ENCODE measurements at places on chromosomes 7 and 10.

GRCh38 chr10:12822126-12822892 lies 179.2 kb downstream of the CCDC3 start:
- no peak for DNase-seq

GRCh38 chr10:1121271-1121970 lies 65.2 kb downstream of the WDR37 start:
- no peak for DNase-seq

GRCh38 chr7:132336797-132337196 lies 239.5 kb downstream of the PLXNA4 start:
- no peak for DNase-seq

DNA sequence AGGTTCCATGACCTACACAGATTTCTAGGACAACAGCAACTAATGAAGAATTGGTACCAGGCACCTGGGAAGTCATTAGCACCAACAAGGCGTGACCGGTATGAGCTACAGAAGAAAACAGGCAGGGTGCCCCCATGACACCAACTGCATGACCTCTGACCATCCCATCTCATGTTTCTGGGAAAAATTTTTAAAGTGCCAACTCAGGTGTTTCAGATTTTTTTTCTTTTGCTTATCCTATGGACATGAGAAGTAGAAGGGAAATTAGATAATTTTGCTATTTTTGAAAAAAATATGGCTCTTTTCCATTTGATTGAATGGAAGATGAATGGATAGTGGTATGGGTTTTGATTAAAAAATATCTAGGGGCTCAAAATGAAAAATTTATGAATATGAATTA lies 154.8 kb downstream of the NRCAM start:
- DNase-seq: no peak

- no peak for DNase-seq
Measured at GRCh38 chr7:150739033-150739432, 1.8 kb downstream of the GIMAP5 start.

GRCh38 chr10:106793617-106794016 lies 370.9 kb downstream of the SORCS1 start:
- no peak for DNase-seq

DNA sequence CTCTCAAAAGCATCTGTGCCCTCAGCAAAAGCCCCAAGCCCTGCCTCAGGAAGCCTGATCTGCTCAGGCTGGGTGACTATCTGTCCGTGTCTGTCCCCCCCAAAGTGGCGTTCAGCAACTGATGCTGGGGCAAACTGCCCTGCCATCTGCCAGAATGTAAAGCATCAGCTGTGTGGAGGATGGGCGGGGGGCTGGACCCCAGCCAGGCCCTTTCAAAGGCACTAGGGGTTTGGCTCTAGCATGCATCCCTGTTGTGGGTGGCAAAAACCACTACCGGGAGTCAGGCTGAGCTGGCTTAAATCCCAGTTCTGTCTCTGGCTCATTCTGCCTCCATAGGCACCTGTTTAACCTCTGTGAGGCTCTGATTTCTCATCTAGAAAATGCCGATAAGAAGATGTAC lies 35.5 kb downstream of the GPRIN2 start:
- no peak for DNase-seq

DNA sequence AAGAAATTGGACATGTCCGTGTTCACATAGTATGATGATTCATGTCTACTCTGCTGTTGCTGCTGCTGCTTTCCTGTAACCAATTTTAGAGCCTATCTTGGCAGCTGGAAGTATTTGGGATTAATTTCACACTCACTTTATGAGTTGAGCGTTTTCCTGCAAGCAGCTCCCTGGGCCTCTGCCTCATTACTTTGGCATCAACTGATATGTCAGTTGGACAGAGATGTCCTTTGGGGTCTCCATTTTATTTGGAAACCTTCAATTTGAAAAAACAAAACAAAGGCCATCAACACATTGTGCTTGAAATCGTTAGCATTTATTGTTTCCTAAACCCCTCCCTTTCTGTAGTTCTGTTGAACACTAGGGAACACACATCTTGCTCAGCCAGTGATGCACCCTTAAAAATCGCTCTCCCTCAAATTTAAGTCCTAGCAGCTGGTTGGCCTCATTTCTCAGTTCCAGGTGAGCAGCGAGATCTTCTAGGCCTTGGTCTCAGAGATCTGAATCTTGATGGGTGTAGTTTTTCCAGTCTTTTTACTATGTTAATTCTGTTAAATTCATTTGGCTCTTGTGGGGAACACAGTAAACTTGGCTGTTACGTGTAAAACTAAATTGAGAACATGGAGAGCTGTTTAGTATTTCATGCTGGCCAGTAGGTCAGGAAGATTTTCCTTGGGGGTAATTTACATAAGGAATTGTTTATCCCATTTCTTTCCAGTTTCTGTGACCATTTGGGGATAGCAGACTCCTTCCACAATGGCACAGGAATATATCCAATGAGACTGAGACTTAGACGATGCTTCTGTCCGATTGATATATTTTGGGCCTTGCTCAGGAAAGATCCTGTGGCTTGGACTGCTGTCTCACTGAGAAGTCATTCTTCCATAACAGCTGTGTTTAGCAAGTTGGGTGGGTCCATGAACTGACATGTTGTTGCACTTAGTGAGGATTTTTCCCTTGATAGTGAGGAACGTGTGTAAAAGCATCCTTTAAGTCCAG lies 371.6 kb downstream of the BBS9 start:
- DNase-seq: no peak

DNA sequence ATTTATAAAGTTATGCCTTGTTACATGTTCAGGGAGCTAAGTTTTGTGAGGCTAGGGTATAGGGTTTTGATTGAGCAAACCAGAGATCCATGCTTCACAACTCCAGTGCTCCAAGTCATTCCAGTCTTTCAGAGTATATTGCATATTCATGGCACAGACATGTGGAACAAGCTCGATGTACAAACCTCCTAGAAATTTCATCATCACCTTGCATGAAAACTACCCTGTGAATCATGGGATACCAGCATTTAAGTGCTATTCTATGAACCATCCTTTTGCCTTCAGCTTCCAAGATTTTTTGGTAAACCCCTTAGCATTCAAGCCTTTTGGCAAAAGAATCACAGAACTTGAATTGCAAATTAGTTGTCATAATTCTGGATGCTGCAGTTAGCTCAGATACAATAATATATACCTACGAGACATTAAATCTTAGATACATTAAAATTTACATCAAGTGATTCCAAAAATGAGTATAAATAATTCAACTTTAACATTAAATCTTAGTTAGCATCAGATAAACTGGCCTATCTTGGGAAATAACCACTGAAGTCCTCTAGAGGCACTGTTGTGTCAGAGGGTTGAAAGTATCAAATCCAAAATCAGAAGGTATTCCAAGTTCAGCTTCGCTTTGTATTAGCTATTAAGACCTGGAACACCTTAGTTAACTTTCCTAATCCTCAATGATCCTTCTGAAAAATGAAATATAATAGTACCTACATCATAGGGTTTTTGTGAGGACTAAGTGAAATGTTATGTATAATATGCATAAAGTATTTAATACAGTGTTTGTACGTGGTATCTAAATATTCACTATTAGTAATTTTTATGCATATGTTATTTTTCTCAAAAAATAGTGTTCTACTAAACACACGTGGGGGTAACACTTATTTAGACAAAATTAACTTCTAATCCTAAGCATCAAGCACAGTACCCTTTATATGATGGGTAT lies 55.5 kb upstream of the CABCOCO1 start:
- no peak for DNase-seq

DNA sequence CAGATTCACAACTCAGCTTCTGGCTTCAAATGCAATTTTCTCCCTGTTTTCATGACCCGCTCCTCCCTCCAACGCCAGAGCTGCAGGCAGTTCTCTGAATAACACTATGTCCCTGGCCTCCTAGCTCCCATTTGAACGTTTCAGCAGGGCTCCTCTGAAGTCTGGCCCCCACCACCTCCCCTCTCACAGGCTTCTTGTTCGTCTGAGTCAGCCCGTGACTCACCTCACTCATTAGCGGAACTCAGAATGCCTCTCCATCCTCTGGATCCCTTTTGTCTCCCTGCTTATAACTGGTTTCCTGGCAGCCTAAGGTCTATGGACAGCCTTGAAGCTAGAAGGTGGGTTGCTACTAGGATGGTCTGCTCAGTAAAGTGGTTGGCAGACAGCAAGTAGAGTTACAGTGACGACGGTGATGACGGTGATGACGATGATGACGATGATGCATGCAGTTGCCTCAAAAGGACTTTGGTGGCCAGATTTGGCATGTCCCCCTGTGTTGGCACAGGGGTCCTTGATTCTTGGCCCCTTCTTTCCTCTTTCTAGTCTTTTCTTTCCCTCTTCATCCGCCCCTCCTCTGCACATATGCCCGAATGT lies 83.3 kb upstream of the MKLN1 start:
- no peak for DNase-seq

DNA sequence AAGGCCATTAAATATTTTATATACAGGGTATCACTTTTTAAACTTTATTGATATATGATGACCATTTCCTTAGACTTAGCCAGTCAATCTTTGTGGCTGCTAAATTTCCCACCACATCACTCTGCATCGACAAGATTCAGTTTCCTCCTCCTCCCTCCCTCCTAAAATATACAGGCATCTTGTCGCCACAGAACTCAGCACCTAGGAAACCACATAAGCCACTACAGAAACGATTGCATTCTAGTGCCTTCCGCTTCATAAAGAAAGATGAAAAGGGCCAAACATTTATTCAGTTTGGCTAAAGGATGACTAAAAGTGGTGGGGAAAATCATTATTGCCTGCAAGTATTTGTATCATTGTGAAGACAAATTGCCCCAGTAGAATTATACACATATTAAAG lies 30.7 kb downstream of the ERCC6 start:
- DNase-seq: no peak

DNA sequence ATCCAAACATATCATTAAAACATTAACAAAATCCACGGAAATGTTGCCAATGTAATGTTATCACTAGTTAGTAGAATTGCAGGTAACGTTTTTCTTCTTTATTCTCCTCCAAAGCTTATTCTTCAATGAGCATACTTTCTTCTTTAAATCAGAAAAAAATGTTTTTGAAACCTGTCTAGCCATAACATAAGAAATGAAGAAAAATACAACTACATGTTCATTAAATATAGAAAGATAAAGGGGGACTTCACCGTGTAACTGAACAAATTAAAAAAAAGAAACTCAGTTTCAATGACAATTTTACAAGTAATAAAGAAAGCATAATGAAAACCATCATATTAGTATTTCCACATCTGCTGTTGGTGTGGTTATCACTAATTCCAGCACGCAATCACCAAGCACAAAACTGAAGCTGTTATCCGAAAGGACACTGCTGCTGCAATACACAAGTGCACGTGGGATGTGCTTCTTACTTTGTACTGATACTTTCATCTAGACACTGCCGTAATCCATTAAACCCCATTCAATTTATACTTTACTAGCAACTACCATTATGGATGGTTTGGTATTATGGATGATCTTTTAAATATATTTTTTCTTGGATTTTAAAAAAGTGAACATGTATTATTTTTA lies 9.6 kb downstream of the ESYT2 start:
- DNase-seq: no peak

GRCh38 chr7:72023926-72024325 lies 388.2 kb downstream of the CALN1 start:
- no peak for DNase-seq

DNA sequence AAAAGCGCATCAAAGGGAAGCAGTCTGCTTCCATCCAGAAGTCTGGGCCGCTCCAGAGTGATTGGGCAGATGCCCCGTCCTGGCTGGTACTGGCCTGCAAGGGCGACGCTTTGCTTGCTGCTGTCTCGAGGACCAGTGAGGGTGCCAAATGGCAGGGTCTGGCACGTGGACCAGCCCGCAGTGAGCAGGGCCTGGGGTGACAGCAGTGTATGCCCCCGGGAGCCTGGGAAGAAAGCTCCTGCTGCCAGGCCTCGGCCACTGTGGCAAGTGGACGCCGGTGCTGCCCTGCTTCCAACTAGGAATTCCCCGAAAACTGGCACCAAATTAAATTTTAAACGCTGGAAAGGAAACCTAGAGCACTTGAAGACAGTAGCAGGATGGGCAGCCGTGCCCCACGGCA lies 357.0 kb upstream of the MKI67 start:
- DNase-seq: no peak

GRCh38 chr10:70090951-70091350 lies 38.3 kb downstream of the MACROH2A2 start:
- DNase-seq: no peak

DNA sequence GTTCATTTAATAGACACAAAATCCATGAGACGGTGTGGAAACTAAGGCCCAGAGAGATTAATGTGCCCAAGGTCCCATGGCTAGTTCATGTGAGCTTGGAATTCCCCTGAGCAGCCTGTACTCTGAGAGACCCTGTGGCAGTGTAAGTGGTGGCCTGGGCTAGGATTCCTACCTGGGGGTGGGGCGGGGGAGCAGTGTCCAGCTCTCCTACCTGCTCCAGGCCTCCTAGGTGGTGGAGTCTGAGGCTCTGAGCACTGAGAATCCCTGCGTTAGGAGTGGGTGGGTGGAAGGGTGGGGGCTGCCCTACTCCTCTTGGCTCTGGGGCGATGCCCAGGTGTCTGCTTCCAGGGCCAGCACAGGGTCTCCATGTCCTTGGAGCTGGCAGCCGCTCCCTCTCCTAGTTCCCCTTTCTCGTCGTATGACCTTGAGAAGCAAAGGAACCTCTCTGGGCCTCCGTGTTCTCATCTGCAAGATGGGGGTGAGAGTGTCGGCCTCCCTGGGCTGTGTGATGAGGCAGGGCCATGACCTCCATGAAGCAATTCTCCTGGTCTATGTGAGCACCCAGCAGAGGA lies 2.5 kb downstream of the SNCG start:
- no peak for DNase-seq

- DNase-seq: no peak
Measured at GRCh38 chr10:59968705-59969104, 62.3 kb upstream of the CCDC6 start.

GRCh38 chr10:2509081-2509531 lies 558.2 kb upstream of the PFKP start:
- no peak for DNase-seq

DNA sequence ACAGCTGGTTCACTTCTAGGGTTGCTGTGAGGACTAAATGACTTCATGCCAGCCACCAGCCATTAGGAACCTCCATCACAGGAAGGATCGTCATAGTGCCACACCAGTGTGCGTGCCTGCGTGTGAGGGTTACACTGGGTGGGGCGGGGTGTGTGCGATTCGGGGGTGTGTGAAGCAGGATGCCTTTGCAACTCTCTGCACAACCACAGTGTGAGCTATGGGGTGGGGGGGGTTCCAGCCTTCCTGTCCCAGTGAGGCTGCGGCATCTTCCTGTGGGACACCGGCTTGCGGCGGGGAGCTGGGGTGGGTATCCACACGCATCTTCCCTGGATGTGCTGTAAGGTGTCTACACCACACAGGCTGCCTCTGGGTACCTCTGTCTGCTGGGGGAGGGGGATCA lies 6.9 kb upstream of the ELFN1 start:
- DNase-seq: no peak

- DNase-seq: no peak
Measured at GRCh38 chr10:90432866-90433265, 425.0 kb downstream of the HTR7 start.
